ENCODE measurements at places on chromosomes 13 and 19.

DNA sequence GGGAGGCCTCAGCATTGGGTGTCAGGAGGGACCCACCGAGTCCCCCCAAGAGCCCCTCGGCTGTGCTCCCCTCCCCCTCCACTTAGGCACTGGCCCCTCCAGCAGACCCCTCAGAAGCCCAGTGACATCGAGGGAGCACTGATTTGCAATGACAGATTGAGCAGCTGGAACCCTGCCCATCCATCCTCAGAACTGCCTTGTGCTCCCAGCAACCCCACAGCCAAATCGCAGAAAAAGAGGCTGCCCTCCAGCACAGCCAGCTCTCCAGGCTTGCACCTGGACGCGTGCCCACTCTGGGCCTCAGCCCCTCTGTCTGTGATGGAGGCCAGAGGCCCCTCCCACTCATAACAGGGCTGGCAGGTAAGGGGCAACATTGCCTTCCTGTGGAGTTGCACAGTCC is 123.2 kb upstream of the VSTM2B start:
- DNase-seq: no peak

- DNase-seq: no peak
Measured at GRCh38 chr13:20389696-20390525, 135.7 kb downstream of the CRYL1 start.

DNA sequence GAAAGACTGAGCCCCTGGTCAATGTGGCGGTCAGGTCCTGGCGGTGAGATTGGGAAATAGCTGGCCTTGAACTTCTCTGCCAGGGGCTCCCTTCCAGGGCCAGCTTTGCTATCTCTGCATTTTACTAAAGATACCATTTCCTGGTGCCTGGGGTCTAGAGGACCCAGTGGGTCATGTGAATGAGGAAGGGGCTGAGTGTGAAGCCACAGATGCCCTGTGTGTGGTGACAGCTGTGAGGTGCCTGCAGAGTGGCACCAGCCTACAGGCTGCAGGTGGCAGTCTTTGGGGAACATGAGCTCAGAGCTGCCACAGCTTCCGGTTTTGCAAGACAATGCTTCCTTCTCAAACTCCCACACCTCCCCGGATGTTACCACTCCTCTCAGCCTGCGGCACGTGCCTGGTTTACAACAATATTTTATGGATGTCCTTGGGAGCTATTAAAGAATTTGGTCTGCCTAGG is 5.2 kb upstream of the MLNR start:
- no peak for DNase-seq

DNA sequence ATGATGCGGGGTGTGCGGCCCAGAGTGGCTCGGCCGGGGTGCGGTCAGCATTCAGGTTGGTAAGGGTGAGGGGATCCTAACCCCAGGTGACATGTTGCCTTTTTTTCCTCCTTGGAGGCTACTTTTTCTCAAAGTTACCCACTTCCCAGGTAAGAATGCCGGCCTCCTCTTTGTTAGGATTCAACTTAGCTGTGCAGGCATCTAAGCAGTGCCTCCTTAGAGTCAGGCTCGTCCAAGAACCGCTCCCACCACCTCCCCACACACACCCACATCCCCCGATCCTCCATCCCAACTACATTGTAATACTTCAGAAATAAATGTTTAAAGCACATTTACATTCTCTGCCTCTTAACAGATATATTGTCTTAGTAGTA is 733 bp upstream of the ENOX1 start:
- no peak for DNase-seq

DNA sequence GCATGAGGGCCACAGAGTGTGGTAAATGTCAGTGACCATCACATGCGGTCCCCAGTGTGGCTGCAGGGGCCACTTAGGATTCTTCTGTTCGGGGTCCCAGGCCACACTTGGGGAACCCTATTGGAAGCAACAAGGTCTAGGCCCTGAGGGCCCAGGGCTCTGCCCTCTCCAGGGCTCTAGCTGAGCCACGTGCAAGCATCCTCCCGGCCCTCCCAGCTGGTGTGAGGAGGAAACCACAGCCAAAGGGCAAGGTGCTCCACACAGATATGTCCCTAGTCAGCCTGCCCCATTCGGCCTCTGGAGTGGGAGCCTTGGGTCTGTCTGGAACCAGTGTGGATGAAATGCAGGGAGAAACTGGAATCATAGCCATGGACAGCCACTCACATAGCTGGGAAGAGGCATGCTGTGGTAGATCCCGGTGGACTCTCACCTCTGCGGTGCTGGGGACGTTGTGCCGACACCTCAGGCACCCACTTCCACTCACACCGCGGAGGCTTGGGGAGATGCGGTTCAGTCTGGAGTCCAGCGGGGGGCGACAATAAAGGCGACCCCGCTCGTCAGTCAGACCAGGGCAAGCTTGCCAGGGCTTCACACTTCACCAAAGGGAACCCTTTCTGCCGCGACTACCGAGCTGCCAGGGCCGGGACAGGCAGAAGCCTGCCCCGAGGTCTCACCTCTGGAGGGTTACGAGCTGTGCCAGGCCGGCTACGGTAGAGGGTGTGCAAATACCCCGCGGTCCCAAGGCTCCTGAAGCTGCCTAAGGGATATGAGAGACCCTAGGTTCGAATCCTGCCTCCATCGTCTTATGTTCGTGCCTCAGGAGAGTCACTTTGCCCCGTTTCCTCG is 4.3 kb upstream of the ZNF497 start:
- no peak for DNase-seq

- no peak for DNase-seq
Measured at GRCh38 chr13:83162493-83162892, 719.8 kb downstream of the SLITRK1 start.

DNA sequence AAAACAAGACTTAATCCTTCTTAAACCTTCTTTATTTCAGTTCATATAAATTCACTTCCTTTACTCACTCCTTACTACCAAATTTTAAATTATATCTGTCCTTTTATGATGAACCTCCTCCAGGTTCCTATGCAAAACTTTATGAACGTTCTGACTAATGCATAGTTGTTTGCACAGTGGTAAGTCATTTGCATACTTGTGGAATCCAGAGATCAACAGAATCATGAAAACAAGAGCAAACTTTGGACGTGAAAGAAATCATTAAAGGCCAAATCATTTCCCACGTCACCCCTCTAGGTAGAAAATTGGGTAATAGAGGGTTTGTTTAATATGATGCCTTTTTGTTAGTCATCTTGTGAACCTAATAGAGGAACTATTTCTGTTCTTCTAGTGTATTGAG is 32.3 kb upstream of the MYCBP2 start:
- DNase-seq: no peak

DNA sequence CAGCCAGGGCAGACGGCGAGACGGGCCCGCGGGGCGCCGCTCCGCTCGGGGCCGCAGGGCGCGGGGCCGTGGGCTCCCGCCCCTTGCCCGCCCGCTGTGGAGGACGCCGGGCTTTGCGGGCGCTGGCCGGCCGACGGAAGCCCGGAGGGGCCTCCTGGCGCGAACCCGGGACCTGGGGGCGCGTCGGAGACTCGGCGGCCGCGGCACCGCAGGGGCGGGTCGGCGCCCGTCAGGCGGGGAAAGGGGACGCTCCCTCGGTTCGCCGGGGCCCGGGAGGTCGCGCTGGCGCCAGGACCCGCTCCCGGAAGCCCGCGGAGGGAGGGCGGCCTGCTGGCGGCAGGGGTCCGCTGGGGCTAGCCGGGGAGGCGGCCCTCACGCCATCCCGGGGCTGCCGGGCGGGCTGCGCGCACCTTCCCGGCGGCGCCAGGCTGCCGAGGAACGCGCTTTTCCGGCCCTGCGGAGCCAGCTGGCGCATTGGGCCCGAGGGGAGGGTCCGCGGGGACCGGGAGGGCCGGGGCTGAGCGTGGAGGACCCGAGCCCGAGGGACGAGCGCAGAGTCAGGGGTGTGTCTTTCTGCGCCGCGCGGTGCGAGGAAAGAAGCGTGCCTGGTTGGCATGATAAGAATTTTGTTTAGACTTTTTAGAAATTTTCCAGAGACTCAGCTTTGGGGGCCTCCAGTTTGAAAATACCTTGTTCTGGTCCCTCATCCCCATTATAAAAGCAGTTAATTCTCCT is 511 bp downstream of the GARRE1 start:
- no peak for DNase-seq

DNA sequence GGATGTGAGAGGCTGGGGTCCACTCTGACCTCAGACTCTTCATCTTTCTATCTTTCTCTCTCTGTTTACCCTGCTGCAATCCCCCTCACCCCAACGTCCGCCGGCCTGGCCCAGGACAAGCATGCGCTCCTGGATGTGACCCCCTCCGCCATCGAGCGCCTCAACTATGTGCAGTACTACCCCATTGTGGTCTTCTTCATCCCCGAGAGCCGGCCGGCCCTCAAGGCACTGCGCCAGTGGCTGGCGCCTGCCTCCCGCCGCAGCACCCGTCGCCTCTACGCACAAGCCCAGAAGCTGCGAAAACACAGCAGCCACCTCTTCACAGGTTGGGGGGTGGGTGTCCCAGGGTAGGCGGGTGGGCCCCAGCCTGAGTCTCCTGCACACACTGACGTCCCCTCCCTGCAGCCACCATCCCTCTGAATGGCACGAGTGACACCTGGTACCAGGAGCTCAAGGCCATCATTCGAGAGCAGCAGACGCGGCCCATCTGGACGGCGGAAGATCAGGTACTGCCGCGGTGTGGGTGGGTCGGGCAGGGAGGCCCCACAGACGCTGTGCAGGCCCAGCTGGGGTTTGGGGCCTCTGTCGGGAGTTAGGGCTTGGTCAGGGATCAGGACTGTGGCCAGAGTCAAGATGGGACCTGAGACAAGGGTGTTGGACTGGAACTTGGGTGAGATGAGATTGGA is 15.0 kb downstream of the APBA3 start:
- DNase-seq: no peak

- no peak for DNase-seq
Measured at GRCh38 chr19:33366897-33367296, 6.6 kb upstream of the CEBPG start.

- no peak for DNase-seq
Measured at GRCh38 chr19:19217099-19217498, 5.3 kb downstream of the NCAN start.

- no peak for DNase-seq
Measured at GRCh38 chr13:32431361-32431760, 3.4 kb upstream of the N4BP2L1 start.

GRCh38 chr13:92984151-92984550 is 242.5 kb upstream of the GPC6 start:
- DNase-seq: no peak

- DNase-seq: no peak
Measured at GRCh38 chr13:66461021-66461420, 769.1 kb downstream of the PCDH9 start.

- DNase-seq: no peak
Measured at GRCh38 chr13:32229443-32229842, 85.7 kb downstream of the ZAR1L start.
